Caki2 (cell line): ENCODE measurements at places on chromosomes 6 and 20.

- no peak for DNase-seq
Observed at GRCh38 chr20:48002517-48002970, 217.3 kb upstream of the SULF2 start.

- no peak for DNase-seq
Observed at GRCh38 chr6:149938571-149939355, 3.1 kb upstream of the ULBP2 start.

- DNase-seq: no peak
Observed at GRCh38 chr20:57840504-57841296, 130.9 kb upstream of the PMEPA1 start.

GRCh38 chr6:125236536-125237327 lies 65.0 kb downstream of the HDDC2 start:
- DNase-seq: no peak

DNA sequence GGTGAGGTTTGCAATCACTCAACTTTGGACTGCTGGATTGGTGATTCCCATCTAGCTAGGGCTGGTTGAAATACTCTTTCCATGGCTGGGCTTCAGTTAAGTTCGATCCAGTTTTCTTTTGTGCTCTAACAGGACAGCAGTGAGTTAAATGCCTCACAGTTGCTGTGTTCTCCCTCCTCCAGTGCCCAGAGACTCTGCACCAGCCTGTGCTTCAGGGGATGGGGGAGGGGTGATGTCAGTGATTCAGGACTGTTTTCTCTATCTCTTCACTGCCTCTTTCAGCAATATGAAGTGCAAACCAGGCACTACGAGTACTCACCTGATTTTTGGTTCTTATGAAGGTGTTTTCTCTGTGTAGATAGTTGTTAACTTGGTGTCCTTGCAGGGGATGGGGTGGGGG lies 88.2 kb upstream of the FAM83B start:
- DNase-seq: no peak

- DNase-seq: peak; percentile 48
Observed at GRCh38 chr20:4509825-4510522, 211.7 kb upstream of the PRND start.

DNA sequence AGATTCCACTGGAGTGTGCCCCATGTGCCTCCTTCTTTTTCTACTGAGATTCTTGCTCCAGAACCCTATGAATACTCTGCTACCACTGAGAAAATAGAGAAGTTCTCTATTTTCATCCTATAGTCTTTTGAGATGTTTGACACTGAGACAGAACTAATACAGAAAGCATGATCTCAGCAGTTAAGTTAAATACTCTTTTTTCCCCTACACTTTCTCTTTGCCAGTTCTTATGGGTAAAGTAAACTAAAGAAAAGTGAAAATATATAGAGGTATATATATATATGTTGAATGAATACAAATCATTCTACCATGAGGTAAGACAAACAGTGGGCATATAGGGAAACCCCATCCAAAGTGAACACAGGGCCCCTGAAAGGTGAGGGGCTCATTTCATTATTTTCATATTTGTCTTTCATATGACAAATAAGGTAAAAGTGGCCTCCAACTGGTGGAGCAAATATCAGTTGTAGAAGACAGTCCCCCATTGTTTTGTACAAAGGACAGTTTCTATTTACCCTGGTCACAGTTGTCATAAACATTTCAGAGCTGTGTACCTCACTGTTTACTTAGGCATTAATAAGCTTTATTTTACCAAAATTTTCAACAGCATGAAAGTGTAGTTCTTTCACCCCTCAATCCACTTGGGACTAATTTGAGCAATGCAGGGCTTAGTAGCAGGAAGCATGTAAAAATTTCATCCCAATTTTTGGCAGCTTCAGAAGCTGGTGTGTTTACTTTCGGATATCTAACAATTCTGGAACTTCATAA lies 188.3 kb upstream of the MARCKS start:
- DNase-seq: no peak

DNA sequence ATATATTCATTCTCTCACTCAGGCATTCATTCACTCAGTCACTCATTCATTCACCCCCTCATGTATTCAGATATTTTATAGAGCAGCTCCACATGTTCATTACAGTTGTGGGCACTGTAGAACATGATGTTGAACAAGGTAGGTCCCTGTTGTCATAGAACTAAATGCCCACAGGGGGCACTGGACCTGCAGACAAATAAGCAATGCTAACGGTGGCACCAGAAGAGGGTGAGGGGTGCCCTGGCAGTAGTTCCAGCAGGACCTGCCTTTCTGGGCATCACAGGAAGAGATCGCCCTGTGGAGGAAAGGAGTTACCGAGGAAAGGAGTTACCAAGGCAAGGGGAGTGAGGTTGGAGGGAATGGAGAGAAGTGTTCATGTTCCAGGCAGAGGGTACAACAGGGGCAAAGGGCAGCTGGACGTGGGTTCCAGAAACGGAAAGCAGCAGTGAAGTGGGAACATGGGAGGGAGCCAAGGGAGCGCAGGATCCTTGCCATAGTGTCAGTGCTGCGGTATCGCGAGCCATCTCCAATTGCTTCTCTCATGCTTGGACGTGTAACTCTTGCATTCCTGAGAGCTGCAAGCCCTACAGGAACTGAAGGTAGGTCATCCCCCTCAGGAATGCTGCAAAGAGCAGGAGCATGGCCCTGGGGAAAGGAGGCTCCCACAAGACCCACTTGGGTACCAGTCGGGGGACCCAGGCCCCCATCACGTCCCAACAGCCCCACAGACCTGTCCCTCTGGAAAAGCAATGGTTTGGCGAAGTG lies 128.2 kb downstream of the EDN3 start:
- DNase-seq: no peak

DNA sequence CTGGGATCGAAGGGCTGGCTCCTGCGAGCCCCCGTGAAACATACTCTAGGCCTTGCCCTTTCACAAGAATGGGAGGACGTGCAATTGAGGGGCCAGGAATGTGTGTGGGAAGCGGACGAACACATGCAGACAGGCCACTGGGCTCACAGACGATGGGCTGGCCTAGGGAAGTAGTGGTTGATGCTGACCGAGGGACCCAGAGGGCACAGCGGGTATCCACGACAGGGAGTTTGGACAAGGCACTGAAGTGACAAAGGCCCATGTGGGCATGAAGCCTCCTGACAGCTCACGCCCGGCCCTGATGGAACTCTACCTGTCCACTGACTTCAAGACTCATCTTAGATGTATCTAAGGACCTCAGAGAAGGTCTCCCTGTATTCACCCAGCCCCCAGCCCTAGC lies 52.2 kb downstream of the MYH7B start:
- no peak for DNase-seq

GRCh38 chr6:39923394-39923793 lies 10.9 kb downstream of the MOCS1 start:
- DNase-seq: no peak

- DNase-seq: peak; percentile 52
Observed at GRCh38 chr6:3518356-3519190, 61.7 kb upstream of the SLC22A23 start.

DNA sequence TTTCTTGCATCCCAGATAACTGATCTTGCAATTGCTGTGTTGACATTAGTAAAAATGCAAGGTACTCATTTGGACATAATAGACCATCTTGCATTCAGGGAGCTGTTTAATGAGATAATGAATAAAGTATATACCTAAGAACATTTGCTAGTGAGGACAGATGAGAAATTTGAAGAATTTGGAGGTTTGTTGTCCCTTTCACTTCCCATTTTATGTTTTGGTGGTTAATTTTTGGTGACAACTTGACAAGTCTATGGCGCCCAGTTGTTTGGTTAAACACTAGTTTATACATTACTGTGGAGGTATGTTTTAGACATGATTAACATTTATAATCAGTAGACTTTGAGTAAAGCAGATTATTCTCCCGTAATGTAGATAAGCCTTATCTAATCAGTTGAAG lies 300.2 kb upstream of the SYNCRIP start:
- no peak for DNase-seq

- DNase-seq: no peak
Observed at GRCh38 chr6:116267836-116268588, 11.7 kb downstream of the TSPYL1 start.

GRCh38 chr6:48825501-48826151 lies 637.4 kb downstream of the MMUT start:
- no peak for DNase-seq

- no peak for DNase-seq
Observed at GRCh38 chr6:37283268-37283667, 25.3 kb upstream of the TMEM217 start.

DNA sequence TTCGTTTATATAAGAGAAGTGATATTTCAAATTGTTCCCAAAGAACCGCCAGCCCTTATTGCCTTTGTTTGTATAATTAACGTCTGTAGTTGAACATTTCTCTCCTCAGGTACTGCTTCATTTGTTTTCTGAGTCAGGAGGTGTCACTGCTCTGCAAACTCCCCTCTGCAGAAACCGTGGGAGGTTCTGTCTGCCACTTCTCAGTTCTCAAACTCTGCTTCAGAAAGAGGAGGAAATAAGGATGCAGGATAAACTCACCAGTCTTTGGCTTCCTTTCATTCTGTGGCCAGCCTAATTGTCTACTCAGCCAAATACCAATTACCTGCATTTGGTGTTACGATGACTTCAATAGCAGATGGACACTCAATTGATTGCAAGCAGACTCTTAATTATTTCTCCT lies 149.8 kb downstream of the PAK5 start:
- no peak for DNase-seq

DNA sequence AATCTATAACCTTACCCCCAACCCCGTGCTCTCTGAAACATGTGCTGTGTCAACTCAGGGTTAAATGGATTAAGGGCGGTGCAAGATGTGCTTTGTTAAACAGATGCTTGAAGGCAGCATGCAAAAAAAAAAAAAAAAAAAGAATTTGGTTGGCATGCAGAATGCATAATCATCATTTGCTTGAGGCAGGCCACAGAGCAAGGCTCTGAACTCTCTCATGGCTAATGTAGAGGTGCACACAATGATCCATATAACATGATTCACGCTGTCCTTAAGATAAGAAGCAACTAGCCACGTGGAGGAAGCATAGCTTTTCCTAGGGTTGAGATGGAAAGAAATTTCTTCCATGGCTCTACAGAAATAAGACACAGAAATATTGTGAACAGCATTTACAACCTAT lies 27.6 kb upstream of the RPN2 start:
- peak; percentile 23 for DNase-seq

- no peak for DNase-seq
Observed at GRCh38 chr6:163883984-163884383, 469.5 kb downstream of the QKI start.

- no peak for DNase-seq
Observed at GRCh38 chr6:136076496-136076895, 173.6 kb downstream of the MTFR2 start.

DNA sequence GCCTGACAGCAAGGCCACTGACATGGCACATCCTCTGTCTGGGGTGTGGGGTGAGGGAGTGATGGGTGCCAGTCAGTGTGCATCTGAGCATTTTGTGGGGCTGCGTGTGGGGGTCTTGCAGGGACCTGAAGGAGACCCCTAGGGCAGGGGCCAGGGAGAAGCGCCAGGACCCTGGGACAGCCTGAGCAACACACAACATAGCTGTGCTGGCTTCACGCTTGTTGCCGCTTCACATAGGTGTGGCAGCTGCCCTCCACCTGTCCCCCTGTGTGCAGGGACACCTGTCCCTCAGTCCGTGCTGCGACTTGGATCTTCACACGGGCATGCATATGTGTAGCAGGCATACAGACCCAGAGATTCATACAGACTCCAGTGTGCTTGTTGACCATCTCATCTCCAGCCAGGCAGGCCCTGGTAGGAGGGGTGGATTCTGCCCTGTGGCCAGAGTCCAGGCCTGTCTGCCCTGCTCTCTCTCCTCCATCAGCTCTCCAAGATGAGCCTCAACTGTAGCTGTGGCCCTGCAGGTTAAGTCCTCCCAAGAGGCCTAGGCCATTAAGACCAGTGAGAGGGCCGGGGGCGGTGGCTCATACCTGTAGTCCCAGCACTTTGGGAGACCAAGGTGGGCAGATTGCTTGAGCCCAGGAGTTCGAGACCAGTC lies 3.2 kb upstream of the NPBWR2 start:
- no peak for DNase-seq

GRCh38 chr6:170470734-170471133 lies 82.4 kb downstream of the PSMB1 start:
- no peak for DNase-seq

DNA sequence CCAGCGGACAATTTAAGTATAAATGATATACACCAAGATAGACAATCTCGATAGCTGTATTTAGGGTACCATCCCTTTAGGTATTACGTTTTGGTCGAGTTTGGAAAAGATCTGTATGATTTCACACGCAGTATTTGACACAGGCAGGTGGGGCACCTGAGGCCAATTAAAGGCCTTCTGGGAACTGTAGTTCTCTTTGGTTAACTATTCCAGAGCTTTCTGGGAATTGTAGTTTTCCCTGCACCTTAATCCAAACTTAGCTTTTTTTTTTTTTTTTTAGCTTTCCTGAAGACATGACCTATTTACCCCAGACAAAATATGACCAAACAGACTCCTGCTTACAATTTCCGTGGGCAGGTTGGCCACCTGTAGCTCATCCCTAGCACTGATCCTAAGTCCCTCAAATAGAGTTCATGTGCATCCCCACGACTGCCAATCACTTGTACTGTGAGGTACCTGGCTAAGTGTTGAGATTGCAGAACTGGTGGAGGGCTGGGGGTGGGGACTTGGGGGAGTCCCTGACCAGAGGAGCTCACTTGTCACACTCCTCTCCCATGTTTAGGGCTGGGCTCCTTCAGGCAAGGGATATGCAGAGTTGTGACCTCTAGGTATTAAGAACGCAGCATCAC lies 999 bp upstream of the EHMT2 start:
- peak; percentile 71 for DNase-seq

DNA sequence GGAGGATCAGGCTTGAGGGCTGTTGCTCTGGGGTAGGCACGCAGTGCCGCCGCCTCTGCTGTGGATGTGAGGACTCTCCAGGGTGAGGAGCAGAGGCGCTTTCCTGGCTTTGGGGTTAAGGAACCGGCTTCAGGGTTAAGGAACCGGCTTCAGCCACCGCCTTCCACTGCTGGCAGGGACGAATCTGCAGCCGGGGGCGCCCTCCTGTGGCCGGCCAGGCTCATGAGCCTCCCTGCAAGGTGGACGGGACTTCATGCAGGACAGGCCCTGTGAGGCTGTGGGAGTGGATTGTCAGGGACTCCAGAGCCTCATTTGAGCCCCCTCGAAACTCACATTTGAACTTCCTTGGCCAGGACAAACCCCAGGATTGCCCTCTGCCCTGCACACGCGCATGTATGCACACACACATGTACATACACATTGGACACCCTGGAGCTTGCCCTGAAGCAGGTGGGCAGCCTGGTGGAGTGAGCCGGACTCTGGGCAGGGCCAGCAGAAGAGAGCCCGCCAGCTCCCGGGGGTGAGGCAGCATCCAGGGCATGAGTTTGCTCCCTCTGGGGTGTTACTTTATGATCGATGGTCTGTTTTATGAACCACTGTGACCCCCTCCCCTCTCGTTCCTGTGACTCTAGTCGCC lies 146.9 kb downstream of the PHACTR3 start:
- peak; percentile 45 for DNase-seq

DNA sequence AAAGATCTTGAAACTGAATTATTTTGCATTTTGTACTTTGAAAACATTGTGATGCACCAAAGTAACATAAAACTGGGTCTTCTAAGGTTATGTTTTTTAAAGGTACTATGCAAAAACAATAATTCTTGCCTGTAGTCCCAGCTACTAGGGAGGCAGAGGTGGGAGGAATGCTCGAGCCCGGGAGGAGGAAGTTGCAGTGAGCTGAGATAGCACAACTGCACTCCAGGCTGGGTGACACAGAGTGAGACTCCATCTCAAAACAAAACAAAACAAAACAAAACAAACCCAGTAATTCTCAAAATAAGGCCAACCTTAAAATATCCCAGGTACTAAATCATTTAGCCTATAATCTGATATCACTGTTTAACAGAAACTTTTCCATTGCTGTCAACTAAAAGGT lies 269.6 kb downstream of the KHDC1L start:
- DNase-seq: no peak

- peak; percentile 43 for DNase-seq
Observed at GRCh38 chr6:10478187-10479040, 42.7 kb upstream of the GCNT2 start.
